Stimulated activated CD4-positive, alpha-beta T cell treated with anti-CD3 and anti-CD28 coated beads, Interleukin-1b, Interleukin-23, amount 100 ng/mL, for 24 hours (primary cell): ENCODE measurements at places on chromosomes 12 and 14.

DNA sequence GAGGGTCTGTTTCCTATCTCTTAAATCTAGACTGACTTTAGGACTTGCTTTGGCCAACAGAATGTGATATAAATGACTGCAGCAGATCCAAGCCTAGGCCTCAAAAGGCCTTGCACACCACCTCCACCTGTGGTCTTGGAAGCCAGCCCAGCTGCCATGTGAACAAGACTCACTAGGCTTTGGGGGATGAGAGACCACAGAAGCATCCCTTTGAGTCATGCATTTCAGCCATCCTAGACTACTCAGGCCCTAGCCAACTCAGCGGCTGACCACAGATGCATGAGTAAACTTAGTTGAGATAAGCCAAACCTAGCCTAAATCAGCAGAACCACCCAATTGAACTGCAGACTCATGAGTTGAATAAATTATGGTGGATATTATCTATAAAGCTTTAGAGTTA, 87.7 kb downstream of the KCNH5 start:
- no peak for DNase-seq

- no peak for DNase-seq
Observed at GRCh38 chr12:128817111-128818015, 6.4 kb downstream of the SLC15A4 start.

- DNase-seq, result no peak
Observed at GRCh38 chr14:65503771-65504170, 91.2 kb downstream of the FUT8 start.

- no peak for DNase-seq
Observed at GRCh38 chr14:90651271-90651804, 164.9 kb downstream of the TTC7B start.

DNA sequence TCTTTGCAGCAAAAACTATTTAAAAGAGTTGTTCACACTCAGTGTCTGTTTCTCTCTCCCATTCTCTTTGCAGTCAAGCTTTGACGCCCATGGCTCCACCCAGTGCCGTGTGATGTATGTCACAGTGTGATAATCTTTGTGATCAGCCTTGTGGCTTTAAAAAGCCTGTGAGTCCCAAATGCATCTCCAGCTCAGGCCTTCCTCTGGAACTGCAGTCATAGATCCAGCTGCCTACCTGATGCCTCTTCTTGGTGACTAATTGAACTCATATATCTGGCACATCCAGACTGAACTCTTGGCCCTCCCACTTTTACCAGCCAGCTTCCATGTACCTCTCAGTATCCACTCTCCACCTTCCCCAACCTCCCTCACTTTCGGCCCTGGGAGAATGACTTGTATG, 182.8 kb upstream of the ARHGAP5 start:
- no peak for DNase-seq

GRCh38 chr14:102510616-102511520, 1.3 kb upstream of the ANKRD9 start:
- DNase-seq, result no peak

DNA sequence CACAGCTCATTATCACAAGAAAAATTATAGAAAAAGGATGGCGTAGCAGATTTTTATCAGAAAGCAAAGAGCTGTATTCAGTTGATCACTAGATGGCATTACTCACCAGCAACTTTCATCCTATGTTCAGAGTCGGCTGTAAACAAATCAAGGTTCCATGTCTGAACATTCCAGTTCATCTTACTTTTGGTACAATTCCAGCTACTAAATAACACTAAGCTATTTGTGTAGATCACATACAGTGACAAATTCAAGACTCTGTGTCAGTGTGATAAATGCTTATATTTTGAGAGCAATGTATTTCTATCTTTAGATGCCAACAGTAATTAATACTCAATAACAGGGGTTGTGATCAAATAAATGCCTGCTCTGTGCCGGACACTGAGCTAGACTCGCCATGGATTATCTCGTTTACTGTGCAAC, 30.1 kb downstream of the NRDE2 start:
- DNase-seq, result no peak

DNA sequence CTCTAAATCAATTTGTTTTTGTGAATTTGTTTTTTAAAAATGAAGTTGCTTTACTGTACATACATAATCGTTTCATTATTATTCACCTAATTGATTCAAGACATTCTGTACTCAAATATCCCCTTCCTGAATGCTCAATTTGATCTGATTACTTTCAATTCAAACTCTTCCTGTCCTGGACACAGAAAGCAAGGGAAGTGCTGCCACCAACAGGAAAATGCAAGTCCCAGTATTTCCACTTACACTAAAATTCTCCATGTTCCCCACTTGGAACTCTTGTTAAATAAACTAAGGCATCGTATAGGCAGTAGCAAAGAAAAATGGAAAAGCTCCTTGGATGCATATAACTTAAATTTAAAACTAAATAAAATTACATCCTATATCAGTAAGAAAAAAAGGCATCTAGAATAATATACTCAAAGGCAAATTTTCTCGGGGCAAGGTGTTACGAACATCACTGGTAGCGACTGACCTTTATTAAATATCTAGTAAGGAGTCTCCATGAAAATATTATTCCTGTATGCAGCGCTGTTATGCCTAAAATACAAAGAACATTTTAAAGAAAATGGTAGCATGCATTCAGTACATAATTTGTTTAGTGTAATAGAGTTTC, 72.0 kb upstream of the DBX2 start:
- no peak for DNase-seq

GRCh38 chr12:49552014-49552413, 13.2 kb downstream of the KCNH3 start:
- DNase-seq, result no peak

- no peak for DNase-seq
Observed at GRCh38 chr12:15393037-15393436, 70.7 kb downstream of the PTPRO start.

DNA sequence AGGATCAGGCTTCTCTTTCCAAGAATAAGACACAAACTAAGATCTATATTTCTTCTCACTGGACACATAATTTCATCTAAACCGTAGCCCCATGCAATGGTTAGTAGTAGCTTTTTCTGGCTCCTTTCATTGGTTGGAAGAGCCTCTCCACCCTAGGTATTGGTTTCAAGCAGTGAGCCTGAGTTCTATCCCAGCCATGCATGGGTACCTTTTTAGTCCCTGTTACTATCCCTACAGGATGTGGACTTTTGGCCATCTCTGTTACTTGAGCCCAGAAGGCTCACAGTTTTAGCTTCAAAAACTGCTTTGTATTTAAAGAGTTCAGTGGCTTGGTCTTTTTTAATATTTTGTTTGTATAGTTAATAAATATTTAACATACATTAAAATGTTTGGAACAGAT, 16.1 kb downstream of the PPM1A start:
- no peak for DNase-seq

GRCh38 chr12:81417056-81417455, 339.2 kb downstream of the ACSS3 start:
- DNase-seq, result no peak

DNA sequence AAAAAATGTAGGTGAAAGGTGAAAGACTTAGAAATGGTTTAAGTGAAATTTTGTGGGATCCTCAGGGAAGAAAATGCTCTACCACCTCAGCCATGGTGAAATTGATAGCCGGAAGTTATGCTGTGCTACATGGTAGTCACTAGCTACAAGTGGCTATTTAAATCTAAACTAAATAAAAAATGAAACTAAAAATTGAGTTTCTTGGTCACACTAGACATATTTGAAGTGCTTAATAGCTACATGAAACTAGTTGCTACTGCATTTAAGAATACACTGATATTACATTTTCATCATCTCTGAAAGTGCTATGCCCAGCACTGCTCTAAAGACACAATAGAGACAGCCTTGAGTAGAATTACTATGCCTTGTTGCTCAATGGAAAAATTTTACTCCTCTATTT, 10.3 kb upstream of the SLCO1B3 start:
- DNase-seq, result no peak

DNA sequence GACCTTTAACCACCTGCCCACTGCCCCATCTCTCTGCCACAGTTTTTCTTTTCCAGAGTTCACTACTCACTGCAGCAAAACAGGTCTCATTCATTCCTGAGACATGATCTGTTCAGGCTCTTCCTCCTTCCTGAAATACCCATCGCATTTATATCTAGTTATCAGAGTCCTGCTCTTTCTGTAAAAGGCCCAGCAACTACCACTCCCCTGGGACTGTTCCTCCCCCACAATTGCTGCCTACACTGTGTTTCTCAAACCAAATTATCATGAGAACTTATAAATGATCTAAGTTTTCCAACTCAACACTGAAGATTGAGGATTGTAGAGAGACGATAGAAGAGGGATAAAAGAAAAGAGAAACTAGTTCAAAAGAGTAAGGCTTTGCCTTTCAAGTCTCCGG, 40.8 kb upstream of the EPS8 start:
- no peak for DNase-seq

DNA sequence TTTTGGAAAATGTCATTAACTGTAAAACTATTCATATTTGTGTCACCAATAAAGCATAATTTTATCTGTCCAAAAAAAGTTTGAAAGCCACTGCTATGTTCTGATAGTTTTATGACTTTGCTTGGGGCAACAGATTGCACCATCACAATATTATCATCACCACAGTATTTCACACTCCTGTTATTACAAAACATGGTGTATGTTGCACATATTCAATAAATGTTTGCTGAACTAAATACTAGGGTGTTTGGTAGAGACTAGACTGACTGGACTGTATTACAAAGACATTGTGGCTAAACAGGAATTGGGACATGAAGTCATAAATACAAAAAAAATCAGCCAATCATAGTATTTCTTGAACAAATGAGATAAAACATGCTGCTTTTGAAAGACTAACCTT, 55.1 kb downstream of the PAWR start:
- no peak for DNase-seq

DNA sequence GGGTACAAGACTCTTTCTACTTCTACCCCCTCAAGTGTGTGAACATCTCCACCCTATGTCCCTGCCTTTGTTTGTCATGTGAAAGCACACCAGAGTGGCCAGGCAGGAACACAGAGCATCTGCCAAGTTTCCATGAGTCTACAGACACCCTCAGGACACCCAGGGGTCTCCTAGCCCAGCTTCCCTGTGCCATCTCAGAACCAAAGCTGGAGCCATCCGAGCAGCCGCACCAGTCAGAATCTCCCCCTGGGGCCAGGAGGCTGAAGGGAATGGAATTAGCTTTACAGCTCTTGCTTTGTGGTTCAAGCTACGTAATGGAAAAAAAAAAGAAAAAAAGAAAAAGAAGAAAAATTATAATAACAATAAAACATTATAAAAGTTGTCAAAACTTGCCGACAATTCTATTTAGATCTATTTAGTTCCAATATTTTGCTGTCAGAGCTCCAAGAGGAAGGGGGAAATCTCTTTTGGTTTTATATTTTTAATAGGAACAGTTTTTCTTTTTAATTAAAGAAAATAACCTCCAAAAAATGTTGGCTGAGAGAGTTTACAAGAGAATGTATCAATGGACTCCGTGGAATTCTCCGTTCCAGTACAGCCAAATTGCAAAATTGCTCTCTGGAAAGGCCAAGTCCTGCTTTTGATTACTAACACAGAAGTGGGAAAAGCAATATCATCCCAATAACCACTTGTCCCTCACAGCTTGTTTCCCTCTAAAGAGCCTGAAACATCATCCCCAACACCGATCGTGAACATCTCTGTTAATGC, 37.1 kb downstream of the TBX5 start:
- DNase-seq, result no peak
